GM04504 (cell line): ENCODE measurements at places on chromosomes 16 and 17.
A peak's percentile ranks its signal among the peaks of the same experiment; 100 is the strongest.

DNA sequence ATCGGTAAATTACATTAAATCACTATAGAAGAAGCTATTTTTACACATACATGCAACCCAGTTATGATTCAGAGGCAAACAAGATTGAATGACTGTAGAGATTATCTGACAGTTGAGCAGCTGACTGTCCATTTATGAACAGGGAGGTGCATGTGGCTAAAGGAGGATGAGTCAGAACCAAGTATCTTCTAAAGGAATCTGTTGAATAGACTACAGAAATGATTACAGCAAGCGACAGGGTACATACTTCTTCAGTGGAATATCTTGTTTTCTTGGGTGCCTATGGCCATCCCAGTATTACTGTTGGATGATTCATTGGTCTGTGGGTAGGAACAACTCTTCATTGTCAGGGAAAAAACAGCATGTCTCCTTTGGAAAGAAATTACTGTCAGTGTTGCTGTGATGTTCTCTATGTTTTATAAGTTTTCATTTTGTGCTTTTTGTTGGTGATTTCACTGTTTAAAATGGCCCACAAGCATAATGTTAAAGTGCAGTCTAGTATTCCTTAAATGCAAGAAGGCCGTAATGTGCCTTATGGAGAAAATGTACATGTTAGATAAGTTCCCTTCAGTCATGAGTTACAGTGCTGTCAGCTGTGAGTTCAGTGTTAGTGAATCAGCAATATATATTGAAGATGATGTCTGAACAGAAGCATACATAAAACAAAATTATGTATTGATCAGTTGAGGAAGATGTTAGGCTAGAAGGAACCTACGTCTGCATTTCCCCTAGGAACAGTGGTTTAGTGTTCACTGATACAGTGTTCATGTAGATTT is 27.0 kb downstream of the CBFB start:
- DNase-seq, result peak; percentile 88

GRCh38 chr16:19361587-19361986 is 56.1 kb upstream of the TMC5 start:
- no peak for DNase-seq

- no peak for DNase-seq
Observed at GRCh38 chr17:41784207-41784744, 2.2 kb downstream of the JUP start.

DNA sequence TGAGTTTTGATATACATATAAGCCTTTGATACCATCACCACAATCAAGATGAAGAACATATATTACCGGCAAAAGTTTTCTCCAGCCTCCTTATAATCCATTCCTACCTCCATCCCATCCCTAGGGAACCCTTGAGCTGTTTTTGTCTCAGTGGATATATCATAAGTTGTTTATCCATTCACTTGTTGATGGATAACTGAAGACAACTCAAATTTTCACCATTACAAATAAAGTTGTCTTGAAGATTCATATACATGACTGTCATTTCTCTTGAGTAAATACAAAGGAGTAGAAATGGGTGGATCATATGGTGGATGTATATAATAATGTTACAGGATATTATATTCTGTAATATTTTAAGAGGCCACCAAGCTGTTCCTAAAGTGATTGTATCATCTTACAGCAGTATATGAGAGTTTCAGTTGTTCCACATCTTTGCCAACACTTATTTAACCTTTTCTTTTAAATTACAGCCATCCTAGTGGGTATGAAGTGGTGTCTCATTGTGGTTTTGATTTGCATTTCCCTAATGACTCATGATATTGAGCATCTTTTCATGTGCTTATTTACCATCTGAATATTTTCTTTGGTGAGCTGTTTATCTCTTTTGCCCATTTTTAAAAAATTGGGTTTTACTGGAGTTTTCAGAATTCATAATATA is 17.4 kb downstream of the NF1 start:
- no peak for DNase-seq

DNA sequence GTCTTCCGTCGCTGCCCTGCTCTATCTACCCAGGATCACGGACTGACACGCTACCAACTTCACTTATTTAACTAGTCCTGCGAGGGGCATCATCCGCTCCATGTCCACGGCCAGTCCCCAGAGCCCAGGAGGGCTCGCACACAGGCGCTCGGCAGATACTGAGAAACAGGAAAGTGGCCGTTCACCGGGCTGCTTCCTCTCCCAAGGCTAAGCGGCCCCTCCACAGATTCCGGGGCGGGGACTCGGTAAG is 388 bp downstream of the OXLD1 start:
- no peak for DNase-seq

DNA sequence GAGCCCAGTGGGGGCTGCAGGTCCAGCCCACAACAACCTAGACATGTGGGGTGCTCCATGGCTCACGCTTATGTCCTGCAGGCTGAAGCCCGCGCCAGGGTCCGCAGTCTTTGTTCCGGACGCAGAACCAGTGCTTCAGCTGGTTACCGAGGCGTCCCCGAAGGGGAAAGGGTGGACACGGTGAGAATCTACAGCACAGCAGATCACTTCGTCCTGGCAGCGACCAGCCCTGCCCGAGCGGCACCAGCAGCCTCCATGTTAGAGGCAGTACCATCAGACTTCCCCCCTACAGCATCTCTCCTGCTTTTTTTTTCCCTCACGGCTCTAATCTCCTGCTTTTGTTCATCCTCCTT is 1736.4 kb downstream of the TP53TG3F start:
- DNase-seq, result no peak

- DNase-seq, result no peak
Observed at GRCh38 chr17:6660805-6661463, 9.4 kb downstream of the C17orf100 start.

DNA sequence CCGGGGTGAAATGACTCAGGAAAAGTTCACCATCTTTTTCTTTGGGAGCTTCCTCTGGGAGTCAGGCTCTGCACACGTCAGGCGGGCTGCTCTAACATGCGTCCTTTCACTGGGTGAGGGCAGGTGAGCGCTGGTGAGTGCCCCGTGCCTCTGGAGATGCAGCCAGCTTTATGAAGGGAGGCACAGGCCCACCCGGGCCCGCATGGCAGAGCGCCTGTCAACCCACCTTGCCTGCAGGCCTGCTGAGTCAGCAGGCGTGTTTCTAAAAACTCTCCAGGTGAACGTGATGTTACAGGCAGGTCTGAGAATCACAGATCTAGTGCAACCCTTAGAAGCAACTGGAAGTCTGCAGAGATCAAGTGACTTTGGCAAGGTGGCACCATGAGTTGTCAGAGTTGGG is 18.4 kb downstream of the MAP1LC3B start:
- DNase-seq, result no peak

DNA sequence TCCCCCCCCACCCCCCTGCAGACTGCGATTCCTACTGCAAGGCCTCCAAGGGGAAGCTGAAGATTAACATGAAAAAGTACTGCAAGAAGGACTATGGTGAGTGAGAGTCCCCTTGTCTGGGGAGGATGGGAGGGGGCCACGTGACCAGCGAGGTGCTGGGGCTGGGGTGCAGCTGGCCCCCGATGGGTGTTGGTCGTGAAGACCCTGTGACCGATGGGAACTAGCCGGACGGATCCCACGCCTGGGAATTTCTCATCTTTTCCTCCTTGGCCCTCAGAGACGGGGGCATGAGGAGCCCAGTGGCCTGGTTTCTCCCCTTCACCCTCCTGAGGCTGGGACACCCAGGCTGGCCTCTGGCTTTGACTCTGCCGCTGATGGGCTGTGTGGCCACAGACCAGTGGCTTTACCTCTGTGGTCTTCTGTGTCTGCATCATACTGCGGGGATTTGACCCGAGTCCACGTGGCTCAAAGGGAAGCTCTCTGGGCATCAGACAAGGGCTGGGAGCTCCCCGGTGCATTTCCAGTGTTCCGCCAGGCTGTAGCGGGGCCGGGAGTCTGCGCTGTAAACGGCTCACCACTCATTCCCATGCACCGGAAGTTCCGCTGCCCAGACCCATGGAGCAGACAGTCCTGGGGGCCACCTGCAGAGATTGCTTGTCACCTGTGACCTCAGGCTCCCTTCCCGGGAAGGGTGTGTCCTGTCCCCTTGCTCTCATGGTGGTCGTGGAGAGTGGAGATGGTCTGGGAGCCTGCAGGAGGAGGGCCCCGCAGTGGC is 200.0 kb downstream of the NTN1 start:
- no peak for DNase-seq

GRCh38 chr17:28133562-28133970 is 91.1 kb downstream of the NLK start:
- DNase-seq, result peak; percentile 28

GRCh38 chr16:79012671-79013434 is 587.7 kb downstream of the MAF start:
- no peak for DNase-seq

GRCh38 chr17:57900991-57901743 is 51.3 kb upstream of the MRPS23 start:
- no peak for DNase-seq

DNA sequence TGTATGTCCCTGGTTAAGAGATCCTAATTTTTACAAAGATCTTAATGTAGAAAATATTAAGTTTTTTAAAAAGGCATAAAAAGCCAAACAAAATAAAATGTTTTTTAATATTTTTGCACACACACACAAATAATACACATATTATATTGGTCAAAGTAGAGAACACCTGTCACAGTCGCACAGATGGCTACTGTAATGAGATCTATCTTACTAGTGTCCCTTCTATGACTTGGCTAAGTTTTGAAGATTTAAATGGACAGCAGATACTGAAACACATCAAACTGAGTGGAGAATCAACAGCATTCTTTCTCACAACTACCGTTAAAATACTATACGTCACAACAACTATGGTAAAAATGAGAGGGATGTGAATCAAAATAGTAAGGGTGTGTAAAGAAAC is 83.4 kb downstream of the HELZ start:
- DNase-seq, result no peak

GRCh38 chr17:47603830-47604597 is 45.7 kb upstream of the KPNB1 start:
- no peak for DNase-seq

GRCh38 chr16:88508868-88509748 is 56.0 kb downstream of the ZFPM1 start:
- no peak for DNase-seq

GRCh38 chr17:41769346-41769862 is 17.1 kb downstream of the JUP start:
- no peak for DNase-seq

DNA sequence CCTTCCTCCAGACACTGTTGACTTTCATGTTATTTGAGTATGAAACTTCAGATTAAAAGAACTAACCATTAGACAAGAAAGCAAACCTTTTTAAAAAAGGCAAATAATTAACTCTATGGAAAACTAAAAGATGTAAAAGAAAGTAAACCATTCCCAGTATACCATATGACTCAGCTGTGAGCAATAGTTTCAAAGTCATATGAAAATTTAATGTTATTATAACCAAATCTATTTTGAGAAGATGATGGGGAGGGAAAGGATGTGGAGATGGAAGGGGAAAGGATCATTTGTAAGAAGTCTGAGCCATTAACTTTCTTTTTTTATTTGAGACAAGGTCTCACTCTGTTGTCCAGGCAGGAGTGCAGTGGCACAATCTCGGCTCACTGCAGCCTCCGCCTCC is 131.8 kb downstream of the IRX5 start:
- DNase-seq, result no peak

- peak; percentile 23 for DNase-seq
Observed at GRCh38 chr17:29341726-29342125, 47.8 kb upstream of the NUFIP2 start.
